ENCODE measurements at places on chromosomes 13 and 19.

DNA sequence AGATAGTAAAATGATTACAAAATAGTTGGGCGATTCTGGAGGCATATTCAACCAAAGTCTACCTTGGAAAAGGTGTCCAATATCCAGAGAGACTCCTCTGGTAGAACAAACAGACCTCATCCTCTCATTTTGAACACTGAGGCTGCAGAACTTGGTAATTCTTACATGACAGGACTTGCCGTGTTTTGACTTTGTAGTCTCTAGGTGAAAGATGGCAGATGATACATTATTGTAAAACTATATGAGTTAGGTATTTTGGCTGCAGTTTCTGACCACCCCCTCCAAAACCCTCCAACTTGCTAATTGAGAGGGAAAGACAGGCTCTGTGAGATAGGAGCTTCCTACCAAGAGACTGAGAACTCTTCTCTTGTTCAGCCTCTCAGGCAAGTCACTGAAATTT, 22.6 kb downstream of the SAE1 start:
- no peak for ATAC-seq

GRCh38 chr13:110440946-110441731, 120.4 kb downstream of the RAB20 start:
- ATAC-seq: peak; percentile 72

- ATAC-seq: peak; percentile 93
Observed at GRCh38 chr19:11570039-11570462, 7.4 kb downstream of the ACP5 start.

DNA sequence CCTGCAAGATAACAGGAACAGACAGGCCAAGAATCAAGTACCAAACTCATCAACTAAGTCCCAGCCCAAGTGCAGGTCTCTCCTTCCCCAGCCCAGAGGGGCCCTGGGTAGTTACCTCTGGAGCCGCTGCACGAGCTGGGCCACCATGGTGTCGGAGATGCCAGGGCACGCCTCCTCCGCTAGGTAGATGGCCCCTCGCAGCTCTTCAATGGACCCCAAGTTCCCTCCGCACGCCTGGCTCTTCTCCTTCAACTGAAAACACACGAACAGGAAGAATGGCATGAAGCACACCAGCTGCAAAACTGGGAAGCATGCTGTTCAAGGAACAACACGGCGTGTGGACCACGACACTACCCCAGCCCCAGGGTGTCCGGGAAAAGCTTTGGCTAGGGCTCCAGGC, 119.9 kb downstream of the STK24 start:
- ATAC-seq: no peak

DNA sequence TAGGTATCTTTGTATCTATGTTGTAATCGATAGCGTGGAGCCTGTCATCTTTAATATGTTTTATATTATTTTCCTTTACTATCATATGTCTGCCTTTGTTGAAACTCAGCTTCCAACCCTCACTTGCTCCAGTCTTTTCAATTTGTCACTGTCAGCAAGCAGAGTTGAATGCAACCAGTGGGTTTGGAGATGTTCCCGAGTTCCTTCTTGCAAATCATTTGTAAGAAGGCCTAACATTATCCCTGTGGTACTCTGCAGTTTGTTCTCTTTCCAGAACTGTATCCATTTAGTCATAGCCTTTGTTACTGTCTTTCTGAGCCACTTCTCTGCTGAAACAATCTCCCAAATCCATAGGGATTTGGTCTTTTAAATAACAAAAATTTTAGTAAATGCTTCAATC, 41.8 kb downstream of the RNASEH2B start:
- ATAC-seq: no peak

DNA sequence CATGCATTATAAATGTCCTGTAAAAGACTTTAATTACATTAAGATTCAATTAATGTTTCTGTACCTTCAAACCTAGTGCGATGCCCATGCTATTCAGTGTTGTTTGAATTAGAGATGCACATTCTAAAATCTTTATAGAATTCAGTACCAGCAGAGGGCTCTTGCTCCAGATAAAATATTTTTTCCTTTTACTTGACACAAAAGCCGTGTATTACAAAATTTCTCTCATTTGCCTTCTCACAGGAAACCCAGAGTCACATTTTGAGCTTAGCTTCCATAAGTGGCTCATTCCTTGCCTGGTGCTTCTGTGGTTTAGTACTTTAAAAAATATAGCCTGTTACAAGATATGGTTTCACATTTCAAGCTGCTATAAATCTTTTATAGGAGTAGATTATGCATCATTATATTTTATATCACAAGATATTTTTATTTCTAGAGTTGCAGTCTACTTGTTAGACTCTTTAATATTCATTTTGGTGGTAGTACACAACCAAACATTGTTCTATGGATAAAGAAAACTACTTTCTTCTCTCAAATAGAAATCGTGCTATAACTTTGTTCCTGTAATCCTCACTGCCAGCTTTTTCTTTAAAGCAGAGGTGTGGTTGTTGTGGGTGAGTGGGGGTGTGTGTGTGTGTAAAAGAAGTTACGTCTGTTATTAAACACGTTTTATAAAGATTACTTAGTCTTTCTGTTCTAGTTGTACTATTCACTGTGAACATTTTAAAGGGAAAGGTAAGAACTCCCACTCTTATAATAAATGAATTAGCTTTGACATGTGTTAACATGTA, 101.4 kb downstream of the RNF17 start:
- peak; percentile 26 for ATAC-seq

GRCh38 chr19:4539693-4540581, at the start of gene LRG1:
LRG1 (minus strand) TSS chr19:4540036; CDS start chr19:4540013, 23 bp downstream.
- peak; percentile 34 for ATAC-seq

- no peak for ATAC-seq
Observed at GRCh38 chr13:81473366-81473899, 1132.5 kb upstream of the SPRY2 start.

- no peak for ATAC-seq
Observed at GRCh38 chr13:78772933-78773332, 114.0 kb upstream of the OBI1 start.

- no peak for ATAC-seq
Observed at GRCh38 chr13:68023838-68024581, 793.9 kb upstream of the PCDH9 start.

- ATAC-seq: no peak
Observed at GRCh38 chr19:49490287-49491029, 3.0 kb downstream of the RPL13A start.

- ATAC-seq: no peak
Observed at GRCh38 chr19:46904114-46905060, 43.6 kb downstream of the ARHGAP35 start.

- no peak for ATAC-seq
Observed at GRCh38 chr19:55322204-55322885, 2.8 kb downstream of the TMEM150B start.

GRCh38 chr19:44807652-44808462, 1.0 kb upstream of the BCAM start:
- ATAC-seq: peak; percentile 52

- ATAC-seq: no peak
Observed at GRCh38 chr13:59415498-59415897, 748.2 kb downstream of the DIAPH3 start.

- no peak for ATAC-seq
Observed at GRCh38 chr13:28488376-28489005, 6.4 kb downstream of the FLT1 start.

DNA sequence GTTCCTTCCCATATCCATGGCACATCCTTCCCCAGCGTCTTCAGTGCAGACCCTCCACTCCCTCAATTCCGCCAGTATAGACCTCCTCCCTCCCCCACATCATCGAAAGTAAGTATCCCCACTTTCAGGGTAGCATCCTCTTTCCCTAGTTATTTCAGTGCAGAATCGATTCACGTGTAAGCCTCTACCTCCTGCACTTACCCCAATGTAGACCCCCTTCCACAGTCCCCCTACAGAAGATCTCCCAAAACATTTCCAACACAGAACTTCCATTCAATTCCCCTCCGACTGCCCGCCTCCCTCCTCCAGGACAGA, 664 bp downstream of the IRF3 start:
- ATAC-seq: no peak

- no peak for ATAC-seq
Observed at GRCh38 chr13:113814435-113814821, 49.4 kb downstream of the GAS6 start.

GRCh38 chr13:49409008-49409407, 34.9 kb downstream of the CAB39L start:
- no peak for ATAC-seq

GRCh38 chr19:582497-583197, 7.0 kb upstream of the HCN2 start:
- ATAC-seq: no peak

DNA sequence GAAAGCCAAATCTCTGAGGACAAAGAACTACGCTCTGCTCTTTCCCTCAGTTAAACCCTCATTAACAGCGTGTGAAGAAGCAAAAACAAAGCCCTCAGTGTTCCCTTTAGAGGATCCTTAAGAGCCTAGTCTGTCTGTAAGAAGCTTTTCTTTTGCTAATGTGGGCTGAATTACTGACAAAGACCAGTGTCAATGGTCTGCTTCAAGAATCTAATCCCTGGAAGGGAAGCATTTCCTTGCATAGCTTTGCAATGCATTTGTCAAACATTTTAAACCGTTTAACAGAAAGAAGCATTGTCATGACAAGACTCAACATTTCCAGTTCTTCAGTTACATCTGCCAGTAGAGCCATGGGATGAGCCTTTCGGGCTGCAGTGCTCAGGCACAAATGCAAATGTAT, 64.9 kb downstream of the EDNRB start:
- ATAC-seq: peak; percentile 98

DNA sequence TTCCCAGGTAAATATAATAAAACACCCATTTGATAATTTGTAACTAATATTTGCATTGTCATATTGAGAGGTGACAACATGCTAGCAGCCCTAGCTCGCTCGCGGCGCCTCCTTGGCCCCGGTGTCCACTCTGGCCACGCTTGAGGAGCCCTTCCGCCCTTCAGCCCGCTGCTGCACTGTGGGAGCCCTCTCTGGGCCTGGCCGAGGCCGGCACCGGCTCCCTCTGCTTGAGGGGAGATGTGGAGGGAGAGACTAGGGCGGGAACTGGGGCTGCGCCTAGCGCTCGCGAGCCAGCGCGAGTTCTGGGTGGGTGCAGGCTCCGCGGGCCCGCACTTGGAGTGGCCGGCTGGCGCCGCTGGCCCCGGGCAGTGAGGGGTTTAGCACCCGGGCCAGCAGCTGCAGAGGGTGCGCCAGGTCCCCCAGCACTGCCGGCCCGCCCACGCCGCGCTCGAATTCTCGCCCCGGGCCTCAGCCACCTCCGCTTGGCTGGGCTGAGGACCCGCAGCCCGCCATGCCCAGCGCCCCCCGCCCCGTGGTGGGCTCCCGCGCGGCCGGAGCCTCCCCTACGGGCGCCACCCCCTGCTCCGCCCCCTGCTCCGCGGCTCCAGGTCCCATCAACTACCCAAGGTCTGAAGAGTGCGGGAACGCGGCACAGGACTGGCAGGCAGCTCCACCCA, 594.4 kb downstream of the SLITRK6 start:
- ATAC-seq: no peak

GRCh38 chr19:38122402-38123093, 101.5 kb downstream of the DPF1 start:
- no peak for ATAC-seq

DNA sequence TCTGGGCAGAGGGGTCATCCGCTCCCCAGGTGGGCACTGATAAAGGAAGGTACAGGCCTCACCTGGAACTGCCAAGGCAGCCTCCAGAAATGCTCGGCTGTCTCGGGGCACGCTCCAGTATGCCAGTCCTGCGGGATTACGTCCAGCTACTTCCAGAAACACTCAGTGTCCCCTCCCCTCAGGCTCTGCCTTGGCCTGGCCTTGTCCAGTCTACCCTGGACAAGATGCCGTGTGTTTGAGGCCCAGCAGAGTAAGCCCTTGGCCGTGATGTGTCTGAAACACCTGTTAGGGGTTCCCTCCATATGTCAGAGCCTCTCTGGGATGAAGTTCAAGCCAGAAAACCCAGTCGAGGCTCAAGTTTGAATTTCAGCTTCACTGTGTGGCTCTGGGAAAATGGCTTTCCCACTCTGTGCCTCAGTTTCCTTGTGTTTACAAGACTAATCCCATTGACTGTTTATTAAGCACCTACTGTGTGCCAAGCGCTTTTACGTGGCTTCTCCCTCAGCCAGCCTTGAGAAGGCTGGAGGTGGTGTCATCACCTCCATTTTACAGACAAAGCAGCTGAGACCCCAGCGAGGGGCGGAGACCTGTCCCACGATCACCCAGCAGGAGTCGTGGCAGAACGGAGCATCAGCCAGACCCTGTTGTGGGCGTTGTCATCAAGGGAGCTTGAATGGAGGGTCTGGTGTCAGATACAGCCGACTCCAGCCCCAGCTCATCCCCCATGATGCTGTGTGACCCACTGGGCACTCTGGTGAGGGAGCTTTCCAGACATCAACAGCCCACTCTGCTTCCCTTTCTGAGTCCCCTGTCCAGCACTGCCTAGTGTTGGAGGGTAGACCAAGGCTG, 2.0 kb upstream of the PIK3R2 start:
- ATAC-seq: no peak

GRCh38 chr13:97257800-97258799, 36.0 kb downstream of the MBNL2 start:
- peak; percentile 22 for ATAC-seq

GRCh38 chr13:106514928-106515634, 20.4 kb downstream of the EFNB2 start:
- ATAC-seq: no peak

- no peak for ATAC-seq
Observed at GRCh38 chr13:29520671-29521070, 74.8 kb downstream of the SLC7A1 start.

GRCh38 chr13:38888309-38888708, 102.3 kb downstream of the STOML3 start:
- peak; percentile 73 for ATAC-seq

DNA sequence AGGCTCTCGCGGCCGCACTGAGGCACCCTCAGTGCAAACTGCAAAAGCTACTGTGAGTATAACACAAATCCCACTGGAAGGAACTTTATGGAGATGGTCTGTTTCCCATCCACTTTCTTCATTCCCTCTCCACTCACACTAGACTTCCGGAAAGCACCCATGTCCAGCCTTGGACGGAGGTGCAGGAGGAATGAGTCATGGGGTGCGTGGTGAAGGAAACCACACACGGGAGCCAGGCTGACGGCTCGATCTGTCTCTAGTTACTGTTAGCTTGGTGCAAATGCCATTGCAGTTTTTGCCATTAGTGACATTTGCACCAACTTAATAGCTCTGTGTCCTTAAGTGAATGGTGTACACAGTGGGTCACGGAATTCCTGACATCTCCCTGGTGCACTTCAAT, 14.6 kb downstream of the NLRP8 start:
- no peak for ATAC-seq

DNA sequence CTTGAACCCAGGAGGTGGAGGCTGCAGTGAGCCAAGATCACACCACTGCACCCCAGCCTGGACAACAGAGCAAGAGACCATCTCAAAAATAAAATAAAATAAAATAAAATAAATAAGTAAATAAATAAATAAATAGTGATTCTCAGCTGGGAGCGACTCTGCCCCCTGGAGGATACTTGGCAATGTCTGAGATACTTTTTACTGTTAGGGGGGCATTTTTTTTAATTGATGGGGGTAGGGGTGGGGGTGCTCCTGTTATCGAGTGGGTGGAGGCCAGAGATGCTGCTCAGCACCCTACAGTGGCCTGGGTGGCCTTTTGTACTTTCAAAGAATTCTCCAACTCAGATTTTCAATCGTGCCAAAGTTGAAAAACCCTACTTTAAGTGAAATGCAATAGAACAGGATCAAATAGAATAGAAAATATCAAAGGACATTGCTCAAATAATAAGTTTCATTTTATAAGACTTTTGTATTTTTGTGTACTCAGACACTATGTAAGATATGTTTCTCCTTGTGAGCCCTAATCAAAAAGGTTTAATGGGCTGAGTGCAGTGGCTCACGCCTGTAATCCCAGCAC, 7.1 kb upstream of the CLPP start:
- ATAC-seq: no peak

GRCh38 chr19:17471410-17472125, 1.2 kb downstream of the SLC27A1 start:
- no peak for ATAC-seq
